Chondrocyte (in vitro differentiated cells): ENCODE measurements at places on chromosomes 4 and X. TPM values are rescaled to one million over a fixed set of nuclear protein-coding genes. Genes with fewer than 3 reads are reported as not detected.

ZNF157 gene
- total RNA-seq, result 0.15 to 0.22 TPM in 2 of 3 replicates, not detected in the other

NRK gene
- 12.7 to 30.6 TPM (median 13.1 TPM) in 3 replicates for total RNA-seq

KLF8 gene
- total RNA-seq, result 1.2 to 1.4 TPM (median 1.4 TPM) in 3 replicates

KDM6A gene
- 13.6 to 16.8 TPM (median 14.4 TPM) in 3 replicates for total RNA-seq

CYTL1 gene
- total RNA-seq, result 49.9 to 67.7 TPM (median 67.3 TPM) in 3 replicates

ATP2B3 gene
- total RNA-seq, result 0.17 to 0.46 TPM (median 0.37 TPM) in 3 replicates

- no peak for DNase-seq
Measured at GRCh38 chr4:182655340-182655739, 261.8 kb downstream of the DCTD start.

- DNase-seq, result no peak
Measured at GRCh38 chr4:40121515-40121914, 64.9 kb downstream of the N4BP2 start.

- DNase-seq, result no peak
Measured at GRCh38 chrX:42783451-42783850, 5.5 kb upstream of the PPP1R2C start.

- DNase-seq, result no peak
Measured at GRCh38 chrX:40468033-40468846, 112.5 kb upstream of the ATP6AP2 start.

DNA sequence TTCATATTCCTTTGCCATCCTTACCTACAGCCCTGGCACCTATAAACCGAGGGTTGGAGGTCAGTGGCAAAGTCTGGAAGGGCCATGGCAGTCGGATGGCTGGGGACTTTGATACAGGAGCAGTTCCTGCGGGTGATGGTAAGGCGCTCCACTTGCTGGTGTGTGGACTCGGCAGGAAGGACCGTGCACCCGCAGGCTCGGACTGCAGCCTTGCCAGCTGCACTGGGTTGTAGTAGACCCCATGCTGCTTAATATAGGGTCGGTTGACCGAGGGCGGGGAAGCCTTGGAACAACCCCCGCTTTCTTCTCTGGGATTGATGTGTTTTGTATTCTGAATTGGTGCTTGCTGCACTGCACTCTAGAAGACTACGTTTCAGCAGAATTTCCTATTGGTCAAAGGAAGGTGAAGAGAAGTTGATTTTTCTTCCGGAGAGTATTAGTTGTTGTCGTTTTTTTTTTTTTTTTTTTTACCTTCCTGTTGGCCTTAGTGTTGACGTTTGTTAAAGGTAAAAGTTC is 638 bp downstream of the BLTP1 start:
- no peak for DNase-seq

DNA sequence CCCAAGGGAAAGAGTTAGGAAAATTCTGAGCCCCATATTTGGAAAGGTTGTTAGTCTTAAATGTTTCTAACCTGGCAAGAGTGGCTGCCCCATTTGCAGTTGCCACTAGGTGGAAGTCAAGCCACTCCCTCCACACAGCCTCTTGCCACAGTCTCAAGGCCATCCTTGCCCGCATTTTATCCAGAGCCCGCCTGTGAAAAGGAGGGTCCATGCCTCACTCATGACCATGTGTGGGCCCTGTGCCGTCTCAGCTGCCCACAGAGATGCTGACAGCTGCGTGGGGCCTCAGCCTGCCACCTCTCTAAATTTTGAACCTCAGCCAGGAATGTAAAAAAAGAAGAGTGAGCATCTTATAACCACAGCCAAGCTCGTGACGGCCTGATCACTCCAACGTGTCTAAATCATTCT is 201.5 kb upstream of the FAM241A start:
- no peak for DNase-seq

DNA sequence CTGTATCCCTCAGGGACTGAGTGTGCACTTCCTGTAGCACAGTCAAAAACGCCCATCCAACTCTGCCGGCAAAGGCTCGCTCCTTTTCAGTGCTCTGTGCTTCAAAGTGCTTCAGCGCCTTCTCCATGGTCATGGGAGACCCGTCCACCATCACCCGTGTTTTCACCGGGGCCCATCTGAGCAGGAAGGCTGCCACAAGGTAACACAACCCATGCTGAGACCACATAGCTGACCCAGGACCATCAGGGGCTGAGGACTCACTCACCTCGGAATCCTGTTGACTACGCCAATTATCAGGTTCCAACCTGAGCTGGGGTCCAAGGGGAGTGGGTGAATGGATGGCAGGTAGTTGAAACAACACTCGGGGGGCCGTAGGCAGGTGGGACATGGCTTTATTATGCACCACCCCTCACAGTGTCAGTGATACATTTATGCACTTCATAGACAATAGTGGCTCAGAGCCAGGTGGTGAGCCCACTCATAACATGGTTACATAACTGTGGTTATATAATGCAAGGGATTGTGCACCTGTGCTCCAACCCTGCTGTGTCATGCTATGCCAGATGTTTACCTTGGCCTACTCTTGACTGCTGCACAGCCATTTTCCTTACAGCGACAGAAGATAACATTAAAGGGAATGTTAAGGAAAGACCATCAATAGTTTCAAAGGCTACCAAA is 227.8 kb downstream of the ADGRL3 start:
- DNase-seq, result no peak

- DNase-seq, result no peak
Measured at GRCh38 chr4:138804711-138805110, 210.9 kb upstream of the NOCT start.
